ENCODE measurements at places on chromosomes 5 and 9. TPM values are rescaled to one million over a fixed set of nuclear protein-coding genes. Genes with fewer than 3 reads are reported as not detected.

- H3K27ac ChIP-seq: no peak overlapping the region
- DNase-seq: no peak
- no peak overlapping the region for H3K4me3 ChIP-seq
- no peaks in the 10 kb centered on the region for H3K4me1 ChIP-seq
- H3K27me3 ChIP-seq: no peaks in the 10 kb centered on the region
Measured at GRCh38 chr9:129673602-129674001, 8.2 kb downstream of the PRRX2 start.

DNA sequence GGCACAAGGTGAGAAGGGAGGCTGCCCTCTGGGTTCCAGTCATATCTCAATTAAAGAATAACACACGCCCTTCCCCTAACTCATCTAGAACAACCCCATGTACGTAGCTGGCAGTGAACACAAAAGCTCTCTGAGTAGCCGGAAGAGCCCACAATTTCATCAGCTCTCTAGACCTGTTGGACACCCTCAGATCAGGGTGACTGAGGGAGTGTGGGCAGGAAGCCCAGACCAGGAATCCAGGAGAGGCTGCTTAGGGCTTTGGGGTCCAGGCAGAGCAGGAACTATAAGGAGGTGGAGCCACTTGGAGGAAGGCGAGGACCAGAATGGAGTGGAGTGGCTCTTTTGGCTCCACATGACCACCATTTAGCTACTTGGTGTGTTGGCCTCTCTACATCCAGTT is 237.4 kb downstream of the NR3C1 start:
- no peak overlapping the region for H3K4me3 ChIP-seq
- DNase-seq: no peak
- peak overlapping the region; percentile 71 for H3K27ac ChIP-seq
- H3K36me3 ChIP-seq: no peaks in the 10 kb centered on the region
- peaks cover 16% of the 10 kb centered on the region for H3K4me1 ChIP-seq

- H3K27me3 ChIP-seq: no peaks in the 10 kb centered on the region
- H3K4me3 ChIP-seq: no peak overlapping the region
- H3K36me3 ChIP-seq: no peaks in the 10 kb centered on the region
- H3K4me1 ChIP-seq: no peaks in the 10 kb centered on the region
- DNase-seq: no peak
Measured at GRCh38 chr5:44486591-44486990, 97.4 kb upstream of the FGF10 start.

GRCh38 chr5:55546947-55547346 is 12.2 kb upstream of the PLPP1 start:
- H3K4me1 ChIP-seq: peaks cover 24% of the 10 kb centered on the region
- H3K36me3 ChIP-seq: no peaks in the 10 kb centered on the region
- no peaks in the 10 kb centered on the region for H3K27me3 ChIP-seq
- no peak overlapping the region for H3K27ac ChIP-seq
- DNase-seq: peak; percentile 14

- H3K36me3 ChIP-seq: no peaks in the 10 kb centered on the region
- DNase-seq: peak; percentile 36
- H3K4me3 ChIP-seq: no peak overlapping the region
- no peaks in the 10 kb centered on the region for H3K27me3 ChIP-seq
- H3K4me1 ChIP-seq: no peaks in the 10 kb centered on the region
Measured at GRCh38 chr9:88748566-88749261, 213.7 kb downstream of the NXNL2 start.

- no peaks in the 10 kb centered on the region for H3K36me3 ChIP-seq
- no peak for DNase-seq
- H3K27me3 ChIP-seq: no peaks in the 10 kb centered on the region
- no peak overlapping the region for H3K4me3 ChIP-seq
- H3K27ac ChIP-seq: no peak overlapping the region
- H3K4me1 ChIP-seq: 0 out of 2 replicates have a peak, but pooled peaks cover 8% of the 10 kb centered on the region
Measured at GRCh38 chr9:101579711-101580545, 14.8 kb downstream of the PPP3R2 start.

DNA sequence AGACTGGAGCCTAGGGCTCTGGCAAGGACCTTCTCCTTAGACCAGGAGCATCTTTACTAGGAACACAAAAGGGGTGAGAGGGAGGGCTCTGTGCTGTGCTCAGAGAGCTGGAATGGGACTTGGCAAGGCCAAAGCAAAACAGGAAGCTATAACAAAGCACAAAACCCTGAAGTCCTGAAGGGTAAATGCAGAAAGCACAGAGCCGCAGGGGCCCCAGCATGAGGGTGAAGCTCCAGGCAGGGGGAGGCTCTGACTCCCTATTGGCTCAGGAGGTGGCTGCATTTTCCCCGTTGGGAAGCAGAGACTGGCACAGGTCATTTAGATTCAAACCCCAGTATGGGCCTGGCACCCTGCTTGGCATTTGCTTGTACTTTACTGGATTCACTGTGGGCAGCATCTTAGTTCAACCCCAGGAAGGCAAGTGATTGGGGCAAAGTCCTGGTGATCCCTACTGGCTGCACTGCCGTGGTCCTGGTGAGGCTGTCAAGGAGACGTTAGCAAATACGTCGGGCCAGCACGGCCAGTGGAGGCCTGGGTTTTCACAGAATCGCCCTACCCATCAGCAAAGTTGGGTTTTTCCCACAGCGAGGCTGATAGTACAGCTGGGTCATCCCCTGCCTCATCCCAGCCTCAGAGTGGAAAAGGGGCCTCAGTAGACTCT is 46.3 kb downstream of the GGTA1 start:
- DNase-seq: no peak
- H3K36me3 ChIP-seq: no peaks in the 10 kb centered on the region
- H3K4me1 ChIP-seq: no peaks in the 10 kb centered on the region
- H3K27ac ChIP-seq: no peak overlapping the region
- H3K4me3 ChIP-seq: no peak overlapping the region

- H3K27ac ChIP-seq: no peak overlapping the region
- no peaks in the 10 kb centered on the region for H3K27me3 ChIP-seq
- H3K4me3 ChIP-seq: no peak overlapping the region
- DNase-seq: no peak
Measured at GRCh38 chr9:90322296-90322695, 320.3 kb downstream of the DIRAS2 start.

GRCh38 chr5:153807801-153808200 is 230.9 kb downstream of the FAM114A2 start:
- DNase-seq: no peak
- no peak overlapping the region for H3K27ac ChIP-seq
- H3K4me1 ChIP-seq: no peaks in the 10 kb centered on the region
- no peak overlapping the region for H3K4me3 ChIP-seq
- H3K27me3 ChIP-seq: no peaks in the 10 kb centered on the region
- no peaks in the 10 kb centered on the region for H3K36me3 ChIP-seq

GRCh38 chr5:147520450-147520849 is 10.6 kb upstream of the DPYSL3 start:
- H3K27me3 ChIP-seq: no peaks in the 10 kb centered on the region
- no peaks in the 10 kb centered on the region for H3K4me1 ChIP-seq
- no peak overlapping the region for H3K27ac ChIP-seq

DNA sequence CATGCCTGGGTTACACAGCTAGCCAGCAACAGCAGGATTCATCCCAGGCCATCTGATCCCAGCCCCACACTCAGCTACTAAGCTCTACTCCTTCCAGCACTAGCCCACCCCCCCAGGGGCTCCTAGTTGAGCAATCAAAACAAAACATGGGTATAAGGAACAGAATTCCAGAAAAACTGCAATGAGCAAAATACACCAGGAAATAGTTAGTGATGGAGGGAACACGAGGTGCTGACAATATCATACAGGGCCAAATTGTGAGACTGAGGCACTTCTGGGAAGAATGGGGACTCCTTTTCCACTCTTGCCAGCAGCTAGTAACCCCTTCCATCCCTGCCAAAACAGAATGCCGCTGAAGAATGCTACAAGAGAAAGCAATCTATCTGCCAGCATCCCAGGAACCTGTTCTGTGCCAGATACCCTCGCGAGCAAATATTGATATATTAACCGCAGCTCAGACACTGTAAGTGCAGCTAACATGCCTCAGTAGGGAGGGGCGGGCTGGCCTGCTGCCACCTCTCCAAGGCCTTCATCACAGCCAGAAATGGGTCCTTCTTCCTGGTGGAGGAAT is 161.4 kb downstream of the SLIT3 start:
- H3K27me3 ChIP-seq: no peaks in the 10 kb centered on the region
- DNase-seq: no peak
- no peak overlapping the region for H3K4me3 ChIP-seq
- H3K27ac ChIP-seq: no peak overlapping the region

DNA sequence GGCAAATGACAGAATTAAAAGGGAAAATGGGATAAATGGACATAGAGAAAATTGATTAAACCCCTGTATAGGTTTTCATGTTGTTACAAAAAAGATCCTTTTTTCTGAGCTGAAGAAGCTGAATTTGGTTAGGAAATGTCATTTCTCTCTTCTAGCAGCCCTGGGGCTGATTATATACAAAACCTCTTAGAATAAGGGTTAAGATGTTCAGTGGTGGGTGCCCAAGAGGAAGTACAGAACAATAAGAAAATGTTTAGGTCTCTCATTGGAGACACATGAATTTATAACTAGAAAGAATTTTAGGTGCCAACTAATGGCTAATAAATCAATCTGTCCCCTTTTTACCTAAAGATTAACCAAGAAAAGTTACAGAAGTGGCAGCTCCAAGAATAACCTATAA is 14.2 kb downstream of the ABHD17B start:
- no peaks in the 10 kb centered on the region for H3K36me3 ChIP-seq
- DNase-seq: no peak
- H3K4me3 ChIP-seq: no peak overlapping the region
- H3K27ac ChIP-seq: no peak overlapping the region
- no peaks in the 10 kb centered on the region for H3K4me1 ChIP-seq

- no peaks in the 10 kb centered on the region for H3K4me1 ChIP-seq
- DNase-seq: no peak
- no peaks in the 10 kb centered on the region for H3K27me3 ChIP-seq
- no peak overlapping the region for H3K27ac ChIP-seq
- no peaks in the 10 kb centered on the region for H3K36me3 ChIP-seq
- no peak overlapping the region for H3K4me3 ChIP-seq
Measured at GRCh38 chr9:4012441-4012840, 287.4 kb downstream of the GLIS3 start.

DNA sequence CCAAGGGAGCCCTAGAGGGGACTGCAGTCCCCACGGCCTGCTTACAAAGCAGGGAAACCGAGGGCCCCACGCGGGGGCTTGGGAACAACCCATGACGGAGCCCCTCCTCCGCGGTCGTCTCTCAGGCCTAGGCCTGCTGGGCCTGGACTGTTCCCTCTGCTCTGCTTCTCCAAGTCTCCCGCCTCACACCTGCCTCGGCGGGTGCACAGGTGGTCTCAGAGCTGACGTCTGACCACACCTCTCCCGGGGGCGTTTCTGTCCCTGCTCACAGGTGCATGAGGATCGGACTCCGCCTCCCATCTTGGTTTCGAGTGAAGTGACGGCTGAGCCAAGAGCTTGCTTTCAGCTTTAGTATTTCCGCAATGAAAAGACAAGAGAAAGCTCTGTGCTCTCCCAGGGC is 72.1 kb downstream of the MRPL36 start:
- no peaks in the 10 kb centered on the region for H3K27me3 ChIP-seq
- no peak overlapping the region for H3K27ac ChIP-seq
- H3K36me3 ChIP-seq: no peaks in the 10 kb centered on the region
- DNase-seq: no peak
- H3K4me1 ChIP-seq: no peaks in the 10 kb centered on the region
- no peak overlapping the region for H3K4me3 ChIP-seq

GRCh38 chr5:139293202-139293506 is 386 bp upstream of the MATR3 start:
- peaks cover 12% of the 10 kb centered on the region for H3K4me1 ChIP-seq
- H3K27me3 ChIP-seq: no peaks in the 10 kb centered on the region
- H3K36me3 ChIP-seq: no peaks in the 10 kb centered on the region
- peak overlapping the region; percentile 76 for H3K4me3 ChIP-seq
- no peak for DNase-seq

DNA sequence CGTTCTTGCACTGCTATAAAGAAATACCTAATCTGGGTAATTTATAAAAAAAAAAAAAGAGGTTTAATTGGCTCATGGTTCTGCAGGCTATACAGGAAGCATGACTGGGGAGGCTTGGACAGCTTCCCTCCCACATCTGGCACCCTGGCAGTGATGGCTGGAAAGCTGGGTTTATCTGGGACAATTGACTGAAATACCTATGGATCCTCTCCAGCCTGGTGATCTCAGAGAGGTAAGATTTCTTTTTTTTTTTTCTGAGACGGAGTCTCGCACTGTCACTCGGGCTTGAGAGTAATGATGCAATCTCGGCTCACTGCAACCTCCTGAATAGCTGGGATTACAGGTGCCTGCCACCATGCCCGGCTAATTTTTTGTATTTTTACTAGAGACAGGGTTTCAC is 22.7 kb upstream of the UGCG start:
- no peak for DNase-seq
- H3K4me1 ChIP-seq: peaks cover 65% of the 10 kb centered on the region
- no peak overlapping the region for H3K4me3 ChIP-seq
- H3K36me3 ChIP-seq: no peaks in the 10 kb centered on the region
- no peaks in the 10 kb centered on the region for H3K27me3 ChIP-seq

GRCh38 chr5:36392818-36393217 is 91.1 kb upstream of the RANBP3L start:
- no peak for DNase-seq
- H3K27me3 ChIP-seq: no peaks in the 10 kb centered on the region
- H3K27ac ChIP-seq: no peak overlapping the region
- no peaks in the 10 kb centered on the region for H3K36me3 ChIP-seq

- H3K36me3 ChIP-seq: peaks cover 4% of the 10 kb centered on the region
- H3K27me3 ChIP-seq: no peaks in the 10 kb centered on the region
Measured at GRCh38 chr5:140664030-140664358, 710 bp upstream of the WDR55 start.

- no peaks in the 10 kb centered on the region for H3K4me1 ChIP-seq
- H3K36me3 ChIP-seq: no peaks in the 10 kb centered on the region
- no peak for DNase-seq
- H3K27ac ChIP-seq: no peak overlapping the region
Measured at GRCh38 chr9:101478444-101478843, 42.9 kb upstream of the ALDOB start.

DNA sequence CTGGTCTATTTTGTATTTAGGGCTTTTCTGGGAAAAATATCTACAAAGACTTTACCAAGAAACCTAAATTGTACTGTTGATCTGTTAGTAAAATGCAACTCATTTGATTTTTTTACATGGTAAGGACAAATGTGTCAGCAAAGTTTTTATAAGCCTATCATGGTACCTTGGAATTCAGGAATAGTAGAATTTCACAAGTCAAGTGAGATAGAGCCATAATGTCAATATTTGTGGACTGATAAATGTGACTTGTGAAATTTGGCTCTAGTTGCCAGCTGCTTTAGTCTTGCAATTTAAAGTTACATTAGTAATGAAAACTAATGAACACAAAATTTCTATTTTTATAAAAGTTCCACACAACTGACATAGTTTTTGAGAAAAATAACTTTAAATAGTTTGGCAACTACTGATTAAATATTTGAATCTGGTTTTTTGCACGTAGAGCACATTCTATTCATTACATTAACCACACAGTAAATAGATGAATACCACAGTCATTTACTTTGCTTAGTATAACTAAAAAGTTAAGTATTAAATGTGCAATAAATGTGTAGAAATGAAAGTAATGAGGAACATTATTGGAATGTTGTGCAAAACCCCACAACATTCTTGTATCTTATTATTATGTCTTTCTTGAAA is 41.2 kb upstream of the RIOK2 start:
- peaks cover 19% of the 10 kb centered on the region for H3K4me1 ChIP-seq
- no peaks in the 10 kb centered on the region for H3K36me3 ChIP-seq
- H3K27me3 ChIP-seq: no peaks in the 10 kb centered on the region
- no peak for DNase-seq

- H3K36me3 ChIP-seq: no peaks in the 10 kb centered on the region
- DNase-seq: no peak
- H3K4me1 ChIP-seq: peaks cover 17% of the 10 kb centered on the region
- no peak overlapping the region for H3K4me3 ChIP-seq
Measured at GRCh38 chr5:61313960-61314681, 17.9 kb upstream of the ZSWIM6 start.

RLN1 gene
- total RNA-seq: 0.44 TPM

TMEM171 gene
- total RNA-seq: 0.86 TPM

QSOX2 gene
- 26.9 TPM for total RNA-seq

OCLN gene
- total RNA-seq: 184 TPM

DMRT2 gene
- total RNA-seq: 0.61 TPM

PCDHGA8 gene
- 0.18 TPM for total RNA-seq

Measured in Caco-2 (cell line).